ENCODE measurements at places on chromosomes 3 and 15. TPM values are rescaled to one million over a fixed set of nuclear protein-coding genes. Genes with fewer than 3 reads are reported as not detected.

The PAK6 gene
- 9.4 TPM for total RNA-seq

- no peak for DNase-seq
Measured at GRCh38 chr3:171468296-171468906, 8.2 kb upstream of the TNIK start.

DNA sequence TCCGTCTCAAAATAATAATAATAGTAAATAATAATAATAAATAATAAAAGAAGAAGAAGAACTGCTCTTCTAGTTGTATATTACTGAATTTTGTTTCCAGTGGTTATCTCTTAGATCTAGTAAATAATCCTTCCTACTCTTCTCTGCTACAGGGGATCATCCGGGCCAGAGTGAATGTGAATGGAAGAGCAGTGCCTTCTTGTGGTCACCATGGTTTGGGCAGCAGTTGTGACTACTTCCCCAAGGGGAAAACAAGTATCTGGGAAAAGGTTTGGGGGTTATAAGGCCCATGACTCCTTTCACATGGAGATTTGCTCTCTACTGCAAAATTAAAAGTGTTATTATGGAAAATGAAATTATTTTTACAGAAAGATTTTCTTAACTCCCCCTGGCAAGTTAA is 5.5 kb upstream of the OR5K1 start:
- DNase-seq: no peak

The ACP3 gene
- total RNA-seq: 8.4 TPM

DNA sequence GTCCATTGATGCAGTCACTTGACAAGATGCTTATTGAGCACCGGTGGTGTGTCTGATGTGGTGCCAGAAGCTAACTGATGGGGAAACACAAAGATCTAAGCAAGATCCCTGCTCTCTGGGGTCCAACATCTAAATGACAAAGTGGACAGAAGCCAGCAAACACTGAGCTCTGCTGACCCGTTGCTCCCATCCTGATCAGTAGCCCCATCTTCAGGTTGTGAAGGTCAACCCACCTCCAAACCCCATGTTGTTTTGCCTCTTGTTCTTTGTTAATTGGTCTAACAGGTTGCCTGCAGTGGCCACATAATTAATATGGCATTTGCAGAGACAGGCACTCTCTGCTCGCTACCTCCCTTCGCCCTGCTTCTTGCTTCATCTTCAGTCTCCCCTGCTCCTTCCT is 21.5 kb upstream of the GLCE start:
- no peak for DNase-seq

- DNase-seq: no peak
Measured at GRCh38 chr3:88460369-88460768, 310.6 kb downstream of the C3orf38 start.

The SLC2A2 gene
- total RNA-seq: 0.72 TPM

DNA sequence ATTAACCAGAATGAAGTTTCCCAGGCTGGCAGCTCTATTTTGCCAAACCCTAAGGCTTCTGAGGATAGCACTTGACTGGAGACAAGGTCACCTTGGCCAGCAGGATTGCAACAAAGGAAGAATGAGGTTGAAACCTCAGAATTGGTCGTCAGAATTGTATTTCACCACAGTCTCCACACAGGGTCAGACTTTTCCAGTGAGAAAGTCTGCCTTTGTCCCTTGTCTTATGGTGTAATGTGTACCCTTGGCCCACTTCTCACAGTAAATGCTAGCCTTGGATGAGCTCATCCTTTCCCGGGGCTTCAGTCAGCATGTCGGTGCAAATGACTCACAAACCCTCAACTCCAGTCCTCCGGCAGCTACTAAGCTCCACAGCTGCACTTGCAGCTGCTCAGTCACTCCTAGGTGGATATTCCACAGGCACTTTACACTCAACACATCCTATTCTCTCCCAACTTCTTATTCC is 19.7 kb downstream of the SSR3 start:
- DNase-seq: peak; percentile 90

- no peak for DNase-seq
Measured at GRCh38 chr3:37987315-37987697, 3.3 kb upstream of the VILL start.

DNA sequence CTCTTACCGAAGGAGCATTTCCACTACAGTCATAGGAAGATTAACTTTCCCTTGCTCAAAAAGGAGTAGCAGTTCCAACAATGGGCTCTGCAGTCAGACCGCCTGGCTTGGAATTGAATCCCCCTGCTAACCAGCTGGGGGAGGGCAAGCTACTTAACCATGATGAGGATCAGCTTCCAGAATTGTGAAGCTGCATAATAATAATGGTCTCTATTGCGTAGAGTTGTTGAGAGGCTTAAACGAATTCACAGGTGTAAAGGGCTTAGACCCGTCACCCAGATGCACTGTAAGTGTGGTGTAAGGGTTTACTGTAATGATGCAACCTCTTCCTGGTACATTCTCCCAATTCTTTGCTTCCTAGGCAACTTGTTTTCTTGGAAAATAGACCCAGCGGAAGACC is 185.2 kb upstream of the RGMA start:
- no peak for DNase-seq

DNA sequence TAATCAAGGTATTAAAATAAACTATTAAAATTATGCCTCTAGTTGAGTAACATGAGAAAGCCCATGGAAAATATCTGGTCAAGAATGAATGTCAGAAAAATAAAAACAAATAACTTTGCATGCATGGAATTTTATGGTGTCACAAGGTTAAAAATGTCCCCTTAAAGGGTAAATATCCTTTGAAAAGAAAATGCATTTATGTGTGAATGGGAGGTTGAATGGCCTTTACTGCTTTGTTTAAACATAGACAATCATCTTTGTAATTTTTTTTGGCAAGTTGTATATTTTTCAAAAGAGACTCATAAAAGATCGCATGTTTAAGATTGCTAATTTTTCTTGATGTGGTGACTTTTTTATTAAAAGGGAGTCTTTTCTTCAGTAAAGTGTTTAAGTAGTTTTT is 564.2 kb downstream of the NR2F2 start:
- DNase-seq: no peak

DNA sequence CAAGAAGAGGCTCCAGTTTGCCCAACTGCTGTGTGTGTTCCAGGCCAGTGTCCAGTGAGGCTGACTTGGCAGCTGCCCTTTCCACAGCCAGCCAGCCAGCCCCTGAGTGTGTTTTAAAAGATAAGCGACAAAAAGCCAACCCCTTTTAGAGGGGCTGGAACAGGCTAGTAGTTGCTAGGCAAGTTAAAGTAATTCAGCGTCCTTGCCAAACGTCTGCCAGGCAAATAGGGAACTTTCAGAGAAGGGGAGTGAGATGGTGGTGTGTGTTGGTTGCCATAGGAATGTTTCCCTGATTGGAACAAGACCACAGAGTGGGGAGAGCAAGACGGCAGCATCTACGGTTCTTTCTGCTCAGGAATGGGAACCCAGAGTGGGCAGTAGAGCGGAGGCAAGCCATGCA is 86.3 kb downstream of the TMEM108 start:
- DNase-seq: peak; percentile 17

The CCRL2 gene
- 1.4 TPM for total RNA-seq

The TGM5 gene
- 13.7 TPM for total RNA-seq

The ZIC1 gene
- total RNA-seq: 14.2 TPM
